ENCODE measurements at places on chromosomes 11 and 22.
A peak's percentile ranks its signal among the peaks of the same experiment; 100 is the strongest.

DNA sequence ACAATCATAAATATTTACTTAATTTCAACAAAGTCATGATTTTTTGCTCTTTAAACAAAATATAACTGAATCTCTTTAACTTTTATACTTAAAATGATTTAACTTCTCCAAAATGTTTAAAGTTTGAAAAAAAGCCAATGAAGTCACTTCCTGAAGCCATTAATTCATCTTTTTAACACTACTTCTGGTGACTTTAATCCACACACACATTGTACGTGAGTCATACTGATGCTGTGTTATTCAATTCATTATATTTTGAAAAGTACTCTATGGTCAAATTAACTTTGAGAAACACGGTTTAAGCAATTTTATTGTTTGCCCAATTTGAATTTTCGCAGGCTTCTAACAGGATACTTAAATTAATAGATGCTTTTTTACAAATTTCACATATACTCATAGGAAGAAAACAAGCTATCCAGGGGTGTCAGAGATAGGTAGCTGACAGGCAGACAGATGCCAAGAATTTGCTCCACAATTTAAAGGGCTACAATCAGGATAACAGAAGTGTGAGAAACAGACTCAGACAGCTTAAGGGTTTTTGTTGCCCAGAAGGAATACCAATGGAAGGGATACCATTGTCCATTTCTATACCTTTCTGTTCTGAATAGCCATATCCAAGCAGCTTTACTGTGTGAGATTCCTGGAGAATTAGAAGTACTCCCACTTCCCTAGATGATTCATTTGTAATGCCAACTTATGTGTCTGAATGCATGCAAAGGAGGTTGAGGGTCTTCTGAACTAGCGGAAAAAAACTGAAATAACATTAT is 118.4 kb downstream of the RBFOX2 start:
- no peak for DNase-seq

- no peak for DNase-seq
Observed at GRCh38 chr11:16780146-16780545, 41.7 kb downstream of the C11orf58 start.

GRCh38 chr22:37676736-37677492 is 1.5 kb downstream of the LGALS1 start:
- DNase-seq = peak; percentile 81

DNA sequence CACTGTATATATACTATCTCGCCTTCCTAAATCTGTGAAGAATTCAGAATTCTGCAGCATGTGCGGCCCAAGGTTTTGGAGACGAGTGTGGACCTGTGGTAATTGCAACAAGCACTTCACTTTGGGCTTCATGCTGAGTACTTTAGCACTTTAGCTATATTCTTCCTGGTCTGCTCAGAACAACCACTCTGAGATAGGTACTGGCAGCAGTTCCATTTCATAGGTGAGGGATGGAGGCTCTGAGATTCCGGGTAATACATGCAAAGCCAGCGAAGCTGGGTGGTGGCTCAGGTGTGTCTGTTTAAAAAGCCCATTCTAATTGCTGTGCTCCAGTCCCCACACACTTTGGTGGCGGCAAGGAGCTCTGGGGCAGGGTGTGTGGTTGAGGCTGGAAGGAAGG is 6.4 kb downstream of the ELF5 start:
- no peak for DNase-seq

DNA sequence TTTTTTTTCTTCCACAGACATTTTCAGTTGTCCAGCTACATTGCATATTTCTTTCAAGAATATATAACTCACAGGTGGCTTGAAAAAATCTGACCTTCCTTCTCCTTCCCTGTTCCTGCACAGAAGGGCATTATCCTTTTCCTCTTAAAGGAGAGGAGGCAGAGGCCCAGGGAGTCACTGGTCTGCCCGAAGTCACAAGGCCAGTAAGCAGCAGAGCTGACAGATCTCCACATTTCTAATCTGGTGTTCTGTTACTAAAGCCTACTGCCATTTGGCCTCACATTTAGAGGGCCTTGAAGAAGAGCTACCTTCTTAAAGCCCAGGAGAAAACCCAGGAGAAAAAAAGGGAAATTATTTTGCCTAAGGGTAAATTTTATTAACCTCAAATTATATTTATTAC is 12.3 kb downstream of the ENDOD1 start:
- no peak for DNase-seq

DNA sequence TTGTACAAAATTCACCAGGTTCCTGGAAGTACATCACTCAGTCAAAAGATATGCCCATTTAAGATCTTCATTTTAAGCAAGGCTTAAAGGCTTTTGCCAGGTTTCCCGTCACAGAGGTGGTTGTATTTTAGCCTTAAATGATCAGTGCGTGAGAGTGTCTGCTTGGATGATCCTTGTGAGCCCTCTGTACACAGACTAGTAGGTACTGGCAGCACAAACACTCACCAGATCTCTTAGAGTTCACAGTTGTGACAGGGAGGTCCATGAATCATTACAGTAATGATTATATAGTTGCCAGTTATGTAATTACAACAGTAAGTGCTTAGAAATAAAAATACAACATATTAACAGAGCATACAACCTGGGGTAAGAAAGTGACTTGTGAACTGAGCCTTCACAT is 84.2 kb upstream of the SLC25A18 start:
- no peak for DNase-seq

DNA sequence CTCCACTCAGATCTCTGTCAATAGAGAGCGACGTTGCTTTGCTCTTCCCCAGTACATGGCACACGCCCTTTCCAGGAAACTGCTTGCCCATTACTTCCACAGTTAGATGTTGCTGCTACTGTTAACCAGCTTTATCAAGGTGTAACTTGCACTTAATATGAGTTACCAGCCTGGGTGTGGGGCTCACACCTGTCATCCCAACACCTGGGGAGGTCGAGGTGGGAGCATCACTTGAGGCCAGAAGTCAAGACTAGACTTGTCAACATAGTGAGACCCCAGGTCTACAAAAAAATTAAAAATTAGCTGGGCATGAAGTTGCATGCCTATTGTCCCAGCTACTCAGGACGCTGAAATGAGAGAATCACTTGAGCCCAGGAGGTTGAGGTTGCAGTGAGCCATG is 177.1 kb upstream of the B3GAT1 start:
- DNase-seq = no peak

DNA sequence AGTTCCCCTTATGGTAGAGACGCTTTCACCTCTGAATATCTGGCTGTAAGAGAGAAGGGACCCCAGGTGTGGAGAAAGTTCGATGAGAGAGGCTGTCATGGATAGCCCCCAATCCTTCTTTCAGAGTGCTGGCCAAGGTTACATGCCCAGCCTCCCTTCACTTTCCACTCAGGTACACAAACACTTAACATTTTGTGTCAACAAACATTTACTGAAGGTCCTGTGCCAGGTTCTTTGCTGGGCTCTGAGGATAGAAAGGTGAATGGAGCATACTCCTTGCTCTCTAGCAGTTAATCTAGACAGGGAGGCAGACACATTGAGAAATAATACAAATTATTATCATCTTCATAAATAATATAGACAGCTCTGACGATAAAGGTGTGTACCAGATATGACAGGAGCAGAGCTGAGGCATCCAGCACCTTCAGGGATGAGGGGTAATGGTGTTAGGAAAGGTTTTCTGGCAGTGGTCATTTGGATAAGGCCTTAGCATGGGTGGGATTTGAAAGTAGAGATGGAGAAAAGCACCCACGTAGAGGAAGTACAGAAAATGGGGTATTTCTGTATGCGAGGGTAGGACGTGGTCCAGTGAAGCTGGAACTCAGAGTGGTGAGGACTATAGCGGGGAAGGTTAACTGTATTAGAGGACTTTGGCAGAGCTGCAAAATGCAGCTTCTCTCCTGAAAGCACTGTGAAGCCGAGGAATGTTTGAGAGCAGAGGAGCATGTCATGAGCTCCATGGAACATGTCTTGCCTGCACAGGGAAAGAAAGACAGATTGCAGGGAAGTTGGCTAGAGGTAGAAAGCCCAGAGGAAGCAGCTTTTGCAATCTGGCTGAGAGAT is 19.6 kb downstream of the PPFIBP2 start:
- DNase-seq = no peak

DNA sequence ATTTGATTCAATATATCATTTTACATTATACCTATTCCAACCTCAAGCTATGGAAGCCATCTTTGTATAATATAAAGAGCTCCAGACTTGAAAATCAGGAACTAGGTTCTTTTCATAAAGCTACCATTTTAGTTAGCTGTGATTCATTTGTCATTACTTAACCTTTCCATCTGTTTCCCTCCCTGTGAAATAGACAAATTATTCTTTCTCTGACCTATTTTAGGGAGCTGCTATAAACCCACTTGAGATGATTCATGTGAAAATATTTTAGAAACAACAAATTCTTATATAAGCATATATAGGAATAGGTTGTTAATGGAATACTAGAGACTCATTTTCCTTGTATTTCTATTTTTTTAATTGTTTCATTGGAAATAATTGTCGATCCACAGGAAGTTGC is 1012.1 kb downstream of the OPCML start:
- DNase-seq = peak; percentile 21

GRCh38 chr11:115272925-115273324 is 231.3 kb downstream of the CADM1 start:
- no peak for DNase-seq

DNA sequence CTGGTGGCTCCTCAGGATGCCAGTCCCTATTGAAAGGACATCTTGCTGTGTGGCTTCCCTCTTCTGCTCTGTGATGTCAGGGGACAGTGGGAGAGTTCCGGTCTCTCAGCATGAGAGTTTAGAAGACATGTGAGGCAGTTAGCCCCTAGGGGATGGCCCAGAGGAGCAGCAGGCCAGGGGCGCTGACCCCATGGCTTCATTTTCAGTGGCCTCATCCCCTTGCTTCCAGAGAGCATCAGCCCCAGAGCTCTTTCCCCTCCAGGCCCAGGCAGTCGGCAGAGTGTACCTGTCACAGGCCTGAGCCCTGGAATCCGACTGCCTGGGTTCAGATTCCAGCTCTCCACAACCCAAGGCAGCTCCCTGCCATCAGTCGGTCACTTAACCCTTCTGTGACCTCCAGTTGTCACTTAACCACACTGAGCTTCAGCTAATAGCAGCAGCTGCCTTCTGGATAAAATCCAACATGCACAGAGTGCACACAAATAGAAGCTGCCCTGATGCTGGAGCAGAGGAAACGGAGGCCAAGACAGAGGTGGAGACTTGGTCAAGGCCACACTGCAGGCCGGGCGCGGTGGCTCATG is 14.1 kb upstream of the LRRC10B start:
- DNase-seq = no peak

DNA sequence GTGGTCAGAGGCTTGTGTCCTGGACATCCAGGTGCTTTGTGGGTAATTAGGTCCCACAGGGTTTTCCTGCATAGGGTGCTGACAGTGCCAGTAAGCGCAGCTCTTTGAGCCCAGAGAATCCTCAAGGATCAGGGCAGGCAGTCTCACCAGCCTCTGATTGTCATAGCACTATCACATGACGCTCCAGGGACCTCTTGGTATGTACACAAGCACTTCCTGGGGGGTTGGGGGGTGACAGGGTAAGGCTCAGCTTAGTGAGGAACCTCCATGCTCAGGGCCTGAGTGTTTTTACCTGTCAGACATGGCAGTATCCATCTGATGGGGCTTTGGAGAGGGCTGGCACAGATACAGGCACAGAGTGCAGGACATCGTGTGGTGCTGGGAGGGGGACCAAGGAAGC is 27.9 kb upstream of the SUSD2 start:
- DNase-seq = no peak

GRCh38 chr11:116309446-116309845 is 463.3 kb downstream of the BUD13 start:
- no peak for DNase-seq

DNA sequence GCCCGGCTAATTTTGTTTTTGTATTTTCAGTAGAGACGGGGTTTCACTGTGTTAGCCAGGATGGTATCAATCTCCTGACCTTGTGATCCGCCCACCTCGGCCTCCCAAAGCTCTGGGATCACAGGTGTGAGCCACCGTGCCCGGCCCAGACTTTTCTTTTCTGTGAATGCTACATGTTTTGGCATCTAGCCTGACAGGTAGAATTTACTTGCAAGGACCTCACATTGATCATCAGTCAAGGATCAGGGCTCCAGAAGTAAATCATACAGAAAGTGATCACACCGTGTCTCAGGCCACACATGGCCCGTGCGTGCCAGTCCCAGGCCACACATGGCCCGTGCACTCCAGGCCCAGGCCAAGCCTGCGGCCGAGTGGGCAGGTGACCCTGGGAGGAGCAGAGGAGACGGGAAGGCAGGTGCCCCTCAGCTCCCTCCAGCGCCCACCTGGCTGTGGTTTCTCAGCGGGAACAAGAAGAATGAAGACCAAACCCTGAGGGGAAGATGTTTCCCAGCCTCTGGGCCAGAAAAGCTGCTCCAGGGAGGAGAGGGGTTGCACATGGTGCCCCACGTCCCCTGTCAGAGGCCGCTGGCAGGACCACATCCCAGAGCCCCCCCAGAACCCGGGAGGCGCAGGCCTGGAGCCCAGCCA is 76.2 kb downstream of the BRD1 start:
- no peak for DNase-seq

- DNase-seq = peak; percentile 69
Observed at GRCh38 chr11:13073119-13073981, 64.2 kb downstream of the RASSF10 start.

- DNase-seq = peak; percentile 7
Observed at GRCh38 chr11:30583476-30584280, 2.5 kb downstream of the MPPED2 start.
